HCT116 (cell line): ENCODE measurements at places on chromosomes 5 and 9. TPM values are rescaled to one million over a fixed set of nuclear protein-coding genes. Genes with fewer than 3 reads are reported as not detected.
A peak's percentile ranks its signal among the peaks of the same experiment; 100 is the strongest.

Gene SMIM33
- total RNA-seq: not detected

Gene PRDM9
- total RNA-seq: not detected

DNA sequence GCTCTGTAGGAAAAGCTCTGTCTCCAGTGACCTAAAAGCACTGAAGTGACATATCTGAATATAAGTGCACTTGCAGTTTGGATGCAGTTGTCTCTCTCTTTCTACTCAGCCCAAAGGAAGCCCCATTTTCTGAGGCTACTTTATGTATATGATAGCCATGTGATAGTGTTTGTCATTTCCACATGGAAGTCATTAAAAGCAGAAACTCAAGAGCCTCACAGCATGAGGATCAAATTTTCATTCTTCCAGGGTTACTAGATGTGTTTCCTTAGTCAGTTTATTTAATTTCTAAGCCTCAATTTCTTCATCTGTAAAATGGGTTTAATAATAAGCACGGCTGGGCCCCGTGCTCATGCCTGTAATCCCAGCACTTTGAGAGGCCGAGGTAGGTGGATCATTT, 36.7 kb downstream of the RNF44 start:
- no peaks in the 10 kb centered on the region for H3K4me1 ChIP-seq
- H3K27ac ChIP-seq: no peak overlapping the region
- peaks cover 35% of the 10 kb centered on the region for H3K36me3 ChIP-seq
- H3K4me3 ChIP-seq: no peak overlapping the region
- H3K27me3 ChIP-seq: no peaks in the 10 kb centered on the region
- DNase-seq: no peak

DNA sequence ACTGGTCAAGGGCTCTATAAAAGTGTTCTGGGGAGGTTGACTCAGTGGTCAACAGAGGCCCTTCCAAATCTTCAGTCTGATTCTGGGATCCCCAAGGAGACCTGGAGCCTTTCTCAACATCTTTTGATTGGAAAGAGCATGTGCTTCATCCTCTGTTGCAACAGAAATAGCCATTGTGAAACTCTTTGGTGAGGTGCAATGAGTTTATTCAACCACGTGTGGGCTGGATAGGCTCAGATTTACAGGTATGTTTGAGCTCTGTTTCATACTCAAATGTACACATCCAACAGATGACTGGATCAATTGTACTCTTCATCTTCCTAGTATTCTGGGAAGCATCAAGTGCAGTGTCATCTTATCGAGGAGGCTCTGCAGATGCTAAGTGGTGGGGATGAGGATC, 60.5 kb downstream of the CTSL start:
- no peaks in the 10 kb centered on the region for H3K4me1 ChIP-seq
- no peak overlapping the region for H3K27ac ChIP-seq
- H3K27me3 ChIP-seq: no peaks in the 10 kb centered on the region
- H3K36me3 ChIP-seq: no peaks in the 10 kb centered on the region
- no peak for DNase-seq

DNA sequence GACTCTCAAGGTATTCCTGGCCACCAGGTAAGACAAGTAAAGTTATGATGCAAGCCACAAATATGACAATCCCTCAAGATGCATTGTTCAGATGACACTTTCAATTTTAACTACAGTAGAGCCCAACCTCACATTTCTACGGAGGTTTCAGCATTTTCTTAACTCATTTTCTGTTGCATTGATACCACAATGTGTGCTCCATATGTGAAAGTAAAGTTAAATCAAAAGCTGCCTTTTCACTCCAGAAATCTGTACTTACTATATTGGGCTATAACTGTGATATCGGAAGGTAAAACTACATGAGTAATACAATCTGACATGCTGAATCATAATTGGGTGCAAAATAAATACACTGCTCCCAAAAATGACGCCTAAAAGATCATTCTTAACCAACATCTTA, 333.6 kb upstream of the MEF2C start:
- no peak overlapping the region for H3K4me3 ChIP-seq
- H3K27ac ChIP-seq: no peak overlapping the region
- H3K4me1 ChIP-seq: no peaks in the 10 kb centered on the region
- no peaks in the 10 kb centered on the region for H3K27me3 ChIP-seq

DNA sequence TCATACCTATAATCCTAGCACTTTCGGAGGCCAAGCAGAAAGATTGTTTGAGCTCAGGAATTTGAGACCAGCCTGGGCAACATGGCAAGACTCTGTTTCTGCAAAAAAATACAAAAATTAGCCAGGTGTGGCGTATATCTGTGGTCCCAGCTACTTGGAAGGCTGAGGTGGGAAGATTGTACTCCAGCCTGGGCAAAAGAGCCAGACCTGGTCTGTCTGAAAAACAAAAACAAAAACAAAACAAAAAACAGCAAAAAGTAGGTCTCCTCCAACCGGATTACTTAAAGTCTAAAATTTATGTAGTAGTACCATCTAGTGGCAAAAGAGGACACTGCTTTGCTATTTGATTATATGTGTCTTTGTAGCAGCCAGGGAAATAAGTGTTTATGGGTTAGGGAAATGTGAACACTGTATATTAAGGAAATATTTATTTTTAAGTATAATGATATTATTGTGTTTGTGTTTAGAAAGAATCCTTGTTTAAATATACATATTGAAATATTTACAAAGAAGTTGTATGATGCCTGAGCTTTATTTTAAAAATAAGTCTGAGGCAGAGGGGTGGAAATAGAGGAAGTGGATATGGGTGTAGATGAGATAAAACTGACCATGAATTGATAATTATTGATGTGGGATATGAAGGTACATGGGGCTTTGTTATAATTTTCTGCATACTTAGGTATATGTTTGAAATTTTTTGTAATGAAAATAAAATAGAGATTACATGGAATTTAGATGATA, 20.0 kb downstream of the APC start:
- DNase-seq: peak; percentile 48
- H3K27ac ChIP-seq: no peak overlapping the region
- peaks cover 5% of the 10 kb centered on the region for H3K4me1 ChIP-seq
- no peaks in the 10 kb centered on the region for H3K36me3 ChIP-seq
- no peak overlapping the region for H3K4me3 ChIP-seq

- no peak overlapping the region for H3K4me3 ChIP-seq
- no peaks in the 10 kb centered on the region for H3K36me3 ChIP-seq
- DNase-seq: no peak
- H3K4me1 ChIP-seq: no peaks in the 10 kb centered on the region
- no peak overlapping the region for H3K27ac ChIP-seq
Observed at GRCh38 chr5:66322786-66323528, 178.9 kb downstream of the SREK1 start.

GRCh38 chr9:122100756-122101155, 7.6 kb upstream of the TTLL11 start:
- H3K27ac ChIP-seq: no peak overlapping the region
- no peaks in the 10 kb centered on the region for H3K36me3 ChIP-seq
- H3K27me3 ChIP-seq: no peaks in the 10 kb centered on the region
